Activated CD8-positive, alpha-beta T cell treated with anti-CD3 and anti-CD28 coated beads for 36 hours (primary cell): ENCODE measurements at places on chromosomes 12 and 14. TPM values are rescaled to one million over a fixed set of nuclear protein-coding genes. Genes with fewer than 3 reads are reported as not detected.

GRCh38 chr12:125247477-125247876, 182.2 kb downstream of the AACS start:
- H3K4me1 ChIP-seq, result no peaks in the 10 kb centered on the region
- no peaks in the 10 kb centered on the region for H3K36me3 ChIP-seq
- H3K27ac ChIP-seq, result no peak overlapping the region
- peaks cover 8% of the 10 kb centered on the region for H3K27me3 ChIP-seq
- H3K4me3 ChIP-seq, result no peak overlapping the region

Gene RNU4-1
- total RNA-seq, result 1,025 TPM

DNA sequence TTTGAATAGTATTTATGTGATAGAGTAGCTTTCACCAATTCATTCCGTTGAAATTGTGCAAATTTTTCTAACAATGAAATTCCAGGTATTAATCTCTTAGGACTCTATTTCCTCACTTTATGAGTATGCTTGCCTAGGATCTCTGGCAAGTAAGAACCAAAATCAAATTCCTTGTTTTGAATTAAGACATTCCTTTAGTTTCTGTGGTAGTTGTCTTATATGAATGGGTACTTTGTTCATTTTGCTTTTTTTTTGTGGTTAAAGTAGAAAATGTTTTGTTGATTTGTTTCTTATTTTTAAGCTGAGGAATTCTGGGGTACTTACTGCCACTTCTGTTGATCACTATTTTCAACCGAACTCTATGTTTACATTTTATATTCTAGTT, 59.8 kb downstream of the KITLG start:
- H3K4me1 ChIP-seq, result no peaks in the 10 kb centered on the region
- H3K4me3 ChIP-seq, result no peak overlapping the region

DNA sequence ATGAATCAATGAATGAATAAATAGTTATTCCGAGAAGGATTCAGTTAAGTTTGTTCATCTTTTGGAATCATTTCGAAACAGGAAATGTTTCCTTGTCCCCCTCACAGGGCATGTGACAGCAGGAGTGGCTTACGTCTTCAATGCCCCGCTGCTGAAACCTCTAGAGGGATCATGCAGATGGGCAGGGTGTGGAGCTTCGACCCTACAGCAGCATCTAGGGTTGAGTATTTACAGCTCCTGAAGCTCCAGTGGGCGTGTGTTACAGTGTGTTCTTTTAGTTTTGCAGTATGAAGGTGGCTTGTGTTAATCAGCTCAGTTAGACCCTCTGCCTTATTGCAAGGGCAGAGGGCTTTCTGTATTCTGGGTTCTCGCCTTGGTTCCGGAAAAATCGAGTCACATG, 2.6 kb downstream of the NAV3 start:
- no peak overlapping the region for H3K4me3 ChIP-seq
- H3K4me1 ChIP-seq, result no peaks in the 10 kb centered on the region
- H3K36me3 ChIP-seq, result no peaks in the 10 kb centered on the region
- no peak for DNase-seq
- no peak overlapping the region for H3K27ac ChIP-seq
- H3K27me3 ChIP-seq, result no peaks in the 10 kb centered on the region

DNA sequence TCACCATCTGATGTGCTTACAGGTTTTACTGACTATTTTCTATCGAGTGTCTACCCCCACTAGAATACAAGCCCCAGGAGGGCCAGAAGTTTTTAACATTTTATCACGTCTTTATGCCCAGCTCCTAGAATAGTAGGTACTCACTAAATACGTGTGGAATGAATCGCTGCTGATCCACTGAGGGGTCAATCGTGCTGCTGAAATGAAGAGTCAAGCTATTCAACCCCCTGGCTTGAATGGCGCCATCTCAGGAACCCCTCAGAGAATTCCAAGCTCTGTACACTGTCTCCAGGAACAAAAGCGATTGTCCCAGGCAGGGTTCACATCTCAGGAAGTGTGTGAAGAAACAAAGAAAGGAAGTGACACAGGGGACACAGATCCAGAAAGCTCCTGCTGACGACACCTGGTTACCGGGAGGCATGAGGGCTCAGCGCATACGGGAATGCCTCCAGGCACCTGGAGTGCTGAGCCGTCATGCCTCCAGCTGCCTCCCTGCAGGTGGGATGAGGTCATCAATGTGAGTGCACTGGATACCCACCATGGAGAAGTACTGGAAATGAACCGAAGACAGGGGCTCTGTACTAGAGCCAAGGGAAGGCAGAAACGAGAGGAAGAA, 45.6 kb downstream of the PITPNM2 start:
- no peaks in the 10 kb centered on the region for H3K27me3 ChIP-seq
- peak overlapping the region; percentile 96 for H3K27ac ChIP-seq
- H3K4me3 ChIP-seq, result no peak overlapping the region
- H3K4me1 ChIP-seq, result peaks cover 51% of the 10 kb centered on the region
- H3K36me3 ChIP-seq, result peaks cover 26% of the 10 kb centered on the region

GRCh38 chr12:118015944-118016343, 559 bp upstream of the RFC5 start:
- H3K36me3 ChIP-seq, result peaks cover 29% of the 10 kb centered on the region
- H3K27me3 ChIP-seq, result no peaks in the 10 kb centered on the region
- no peak overlapping the region for H3K27ac ChIP-seq

Gene MYH6
- not detected for total RNA-seq

GRCh38 chr14:92687681-92688433, 60.6 kb downstream of the LGMN start:
- H3K4me3 ChIP-seq, result no peak overlapping the region
- DNase-seq, result no peak
- H3K27ac ChIP-seq, result no peak overlapping the region
- H3K27me3 ChIP-seq, result no peaks in the 10 kb centered on the region
- H3K4me1 ChIP-seq, result peaks cover 8% of the 10 kb centered on the region

Gene ATN1
- 26.4 TPM for total RNA-seq

Gene AQP6
- total RNA-seq, result not detected

GRCh38 chr14:83744891-83745290, 1785.1 kb upstream of the FLRT2 start:
- H3K4me3 ChIP-seq, result no peak overlapping the region
- H3K27ac ChIP-seq, result no peak overlapping the region
- H3K36me3 ChIP-seq, result no peaks in the 10 kb centered on the region
- no peaks in the 10 kb centered on the region for H3K4me1 ChIP-seq
- DNase-seq, result no peak
